ENCODE measurements at places on chromosomes 6 and 20. TPM values are rescaled to one million over a fixed set of nuclear protein-coding genes. Genes with fewer than 3 reads are reported as not detected.

Gene AK9
- 1.3 TPM for total RNA-seq

Gene SPATS1
- total RNA-seq: not detected

Gene PRPF6
- 52.6 TPM for total RNA-seq

Gene TCP11
- total RNA-seq: not detected

Gene SLC22A2
- total RNA-seq: not detected

Gene PHF20
- 25.9 TPM for total RNA-seq
